ENCODE measurements at places on chromosomes 5 and 9.
A peak's percentile ranks its signal among the peaks of the same experiment; 100 is the strongest.

- DNase-seq = no peak
Measured at GRCh38 chr9:37925006-37925405, 21.1 kb upstream of the SLC25A51 start.

GRCh38 chr9:5869315-5870019, 21.2 kb upstream of the MLANA start:
- no peak for DNase-seq

- DNase-seq = peak; percentile 85
Measured at GRCh38 chr5:65774346-65774745, 52.3 kb downstream of the NLN start.

GRCh38 chr5:67310740-67311139, 114.1 kb upstream of the CD180 start:
- no peak for DNase-seq

DNA sequence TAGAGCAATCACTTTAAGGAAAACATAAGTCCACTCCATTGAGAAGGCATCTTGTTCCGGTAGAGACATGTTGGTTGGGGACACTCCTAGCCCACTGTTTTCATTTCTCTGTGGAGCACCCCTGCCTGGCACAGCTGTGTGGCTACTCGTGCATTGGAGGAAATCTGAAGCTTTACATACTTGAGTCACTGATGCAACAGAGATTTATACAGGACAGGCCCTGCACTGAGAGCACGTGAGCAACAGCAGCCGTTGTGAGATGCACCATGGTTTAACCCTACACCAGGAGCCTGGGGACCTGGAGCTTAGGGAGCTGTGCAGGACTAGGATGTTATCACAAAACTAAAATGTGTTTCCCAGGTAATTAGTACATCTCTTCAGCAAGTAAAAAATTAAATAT, 230.7 kb upstream of the IRX1 start:
- DNase-seq = no peak

GRCh38 chr9:121945849-121946248, 147.3 kb downstream of the TTLL11 start:
- peak; percentile 18 for DNase-seq

DNA sequence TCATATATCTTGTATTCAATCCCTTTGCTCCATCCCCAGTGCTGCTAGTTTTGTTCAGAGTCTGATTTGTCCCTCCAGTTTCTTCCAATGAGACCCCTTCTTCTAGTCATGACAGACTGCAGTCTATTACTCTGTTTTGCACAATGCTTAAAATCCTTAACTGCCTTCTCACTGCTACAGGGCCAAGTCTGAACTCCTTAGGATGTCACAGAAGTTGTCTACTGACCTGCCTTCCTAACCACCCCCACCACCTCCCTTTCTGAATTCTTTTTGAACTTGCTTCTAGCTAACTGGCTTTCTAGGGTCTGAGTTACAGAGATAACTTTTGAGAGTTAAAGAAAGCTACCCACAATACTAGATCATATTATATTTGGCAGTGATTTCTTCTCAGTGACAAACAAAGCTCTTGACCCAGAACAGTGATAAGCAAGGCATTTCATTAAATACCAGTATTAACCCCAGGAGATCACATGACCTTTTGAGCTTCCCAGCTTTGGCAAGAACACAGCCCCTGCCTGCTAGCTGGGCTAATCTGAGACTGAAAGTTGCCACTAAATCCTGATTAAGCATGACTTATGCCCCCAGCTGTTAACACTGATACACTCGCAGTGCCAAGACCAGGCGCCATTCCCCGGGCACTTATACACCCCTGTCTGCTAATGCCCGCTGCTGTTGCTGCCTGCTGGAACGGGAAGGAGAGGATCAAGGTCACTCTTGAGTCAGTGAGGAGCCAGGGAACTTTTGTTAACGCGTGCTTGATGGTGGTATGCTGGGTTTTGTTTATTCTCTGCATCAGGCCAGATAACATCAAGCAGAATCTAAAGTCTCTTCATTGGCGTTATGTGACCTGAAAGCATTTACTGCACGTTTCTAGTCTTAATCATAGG, 36.4 kb upstream of the ADAMTSL1 start:
- DNase-seq = peak; percentile 41

GRCh38 chr9:69993110-69993509, 50.5 kb upstream of the MAMDC2 start:
- no peak for DNase-seq

DNA sequence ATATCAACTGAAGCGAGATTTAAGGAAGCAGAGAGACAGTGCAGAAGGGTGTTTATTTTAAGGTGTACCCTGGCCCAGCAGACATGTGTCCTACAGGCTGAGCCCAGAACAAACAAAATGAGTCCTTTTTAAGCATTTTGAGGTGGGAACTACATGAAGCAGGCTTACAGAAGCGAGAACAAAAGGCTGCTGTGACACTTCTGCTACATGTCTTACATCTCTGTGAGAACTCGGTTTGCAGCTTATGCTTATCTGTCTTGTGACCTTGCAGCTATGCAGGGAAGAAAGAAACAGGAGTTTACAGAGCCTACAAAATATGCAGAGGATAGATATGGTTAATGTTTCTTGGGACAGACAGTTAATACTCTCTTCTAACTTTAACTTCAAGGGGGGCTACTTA, 295.9 kb downstream of the CEMIP2 start:
- no peak for DNase-seq

DNA sequence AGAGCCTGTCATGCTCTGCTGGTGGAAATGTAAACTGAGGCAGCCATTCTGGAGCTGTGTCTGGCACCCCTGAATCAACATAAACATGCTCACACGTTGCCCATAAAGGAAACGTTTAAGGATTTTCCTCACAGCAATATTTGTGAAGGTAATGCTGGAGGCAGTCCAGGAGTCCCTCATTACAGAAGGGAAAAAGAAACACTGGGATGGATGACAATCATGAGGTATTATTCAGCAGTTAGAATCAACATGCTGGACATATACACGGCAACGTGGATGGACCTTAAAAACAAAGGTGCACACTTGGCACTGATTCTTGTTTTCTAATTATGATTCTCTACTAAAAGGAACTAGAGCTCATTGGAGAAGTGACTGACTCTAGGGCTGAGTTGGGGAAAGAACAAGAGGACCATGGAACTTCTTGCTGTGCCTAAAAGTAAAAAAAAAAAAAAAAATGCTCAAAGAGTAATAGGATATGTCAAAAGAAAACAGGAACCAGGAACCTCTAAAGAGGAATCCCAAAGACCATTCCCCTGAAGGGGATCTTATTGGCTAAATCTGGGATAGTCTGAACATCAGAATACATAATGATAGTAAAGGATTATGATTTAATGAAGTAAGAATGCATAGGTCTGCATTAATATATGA, 18.6 kb downstream of the B4GALT1 start:
- DNase-seq = no peak

DNA sequence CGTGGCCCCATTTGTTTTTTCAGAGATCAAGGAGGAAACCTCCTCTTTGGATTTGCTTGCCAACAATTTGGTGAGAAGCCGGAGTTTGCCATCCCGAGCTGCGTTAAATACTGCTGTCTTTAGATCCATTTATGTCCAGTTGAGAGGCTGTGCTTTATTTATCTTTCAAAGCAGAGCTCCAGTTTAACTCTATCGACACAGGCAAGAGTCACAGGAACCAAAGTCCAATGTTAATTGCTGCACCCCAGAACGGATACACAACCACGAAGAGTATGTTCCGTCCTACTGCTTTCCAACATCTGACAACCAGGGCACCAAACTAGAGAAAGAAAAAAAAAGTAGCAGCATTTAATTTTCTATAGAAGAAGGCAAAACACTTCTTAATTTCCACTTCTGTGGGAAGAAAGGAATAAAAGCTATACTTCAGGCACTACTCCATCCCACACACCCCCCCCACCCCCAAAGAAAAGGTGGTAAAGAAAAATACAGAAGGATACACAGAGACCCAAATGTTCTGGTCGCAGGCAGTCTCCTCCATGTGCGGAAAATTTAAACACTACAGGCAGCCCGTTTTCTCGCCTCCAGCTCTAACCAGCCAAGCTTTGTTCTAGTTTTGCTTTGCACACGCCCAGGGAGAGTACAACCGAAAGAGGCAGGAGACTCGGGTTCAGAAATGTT, 1.1 kb downstream of the FEM1C start:
- DNase-seq = no peak

DNA sequence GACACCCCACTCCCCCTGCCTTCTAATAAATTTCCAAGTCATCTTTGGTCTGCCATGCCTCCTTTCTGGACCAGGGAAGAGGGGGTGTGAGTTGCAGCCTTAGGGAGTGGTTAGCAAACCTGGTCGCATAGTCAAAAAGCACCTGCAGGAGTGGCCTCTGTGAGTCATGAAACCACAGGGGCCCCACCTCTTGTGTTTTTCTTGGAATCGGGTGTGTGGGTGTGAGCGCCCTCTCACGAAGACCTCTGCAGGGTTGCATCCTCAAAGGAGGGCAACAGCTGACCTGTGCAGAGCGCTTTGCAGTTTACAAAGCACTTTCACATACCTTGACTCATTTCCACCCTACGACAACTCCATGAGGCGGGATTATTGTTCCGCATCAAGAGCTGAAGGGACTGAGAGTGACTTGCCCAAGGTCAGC, 36.8 kb upstream of the TEX48 start:
- no peak for DNase-seq

GRCh38 chr5:100434815-100435214, 100.4 kb upstream of the FAM174A start:
- DNase-seq = no peak

GRCh38 chr5:59193616-59194319, 610.9 kb downstream of the RAB3C start:
- DNase-seq = peak; percentile 86

DNA sequence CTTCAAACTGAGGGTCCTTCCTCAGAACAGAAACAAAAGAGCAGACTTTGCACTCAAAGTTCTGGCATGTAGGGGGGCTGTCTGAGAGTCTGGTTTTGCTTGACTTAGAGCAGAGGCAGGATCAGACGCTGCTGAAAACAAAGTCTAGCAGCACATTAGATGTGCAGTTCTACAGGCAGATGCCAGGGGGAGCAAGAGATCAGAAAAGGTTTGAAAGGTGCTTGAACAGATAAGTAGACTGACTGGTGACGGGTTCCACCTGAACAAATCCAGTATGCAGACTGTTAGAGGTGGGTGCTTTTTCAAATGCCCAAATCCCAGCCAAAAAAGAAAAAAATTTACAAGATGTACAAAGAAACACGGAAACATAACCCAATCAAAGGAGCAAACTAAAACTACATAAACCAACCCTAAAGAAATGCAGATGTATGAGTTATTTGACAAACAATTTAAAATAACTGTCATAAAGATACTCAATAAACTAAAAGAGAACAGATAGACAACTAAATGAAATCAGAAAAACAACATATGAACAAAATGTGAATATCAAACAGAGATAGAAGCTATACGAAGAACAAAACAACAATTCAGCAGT, 194.7 kb upstream of the FREM1 start:
- peak; percentile 13 for DNase-seq

- DNase-seq = no peak
Measured at GRCh38 chr5:143638654-143639053, 173.3 kb upstream of the HMHB1 start.
